Chondrocyte (in vitro differentiated cells): ENCODE measurements at places on chromosomes 1 and 21.

DNA sequence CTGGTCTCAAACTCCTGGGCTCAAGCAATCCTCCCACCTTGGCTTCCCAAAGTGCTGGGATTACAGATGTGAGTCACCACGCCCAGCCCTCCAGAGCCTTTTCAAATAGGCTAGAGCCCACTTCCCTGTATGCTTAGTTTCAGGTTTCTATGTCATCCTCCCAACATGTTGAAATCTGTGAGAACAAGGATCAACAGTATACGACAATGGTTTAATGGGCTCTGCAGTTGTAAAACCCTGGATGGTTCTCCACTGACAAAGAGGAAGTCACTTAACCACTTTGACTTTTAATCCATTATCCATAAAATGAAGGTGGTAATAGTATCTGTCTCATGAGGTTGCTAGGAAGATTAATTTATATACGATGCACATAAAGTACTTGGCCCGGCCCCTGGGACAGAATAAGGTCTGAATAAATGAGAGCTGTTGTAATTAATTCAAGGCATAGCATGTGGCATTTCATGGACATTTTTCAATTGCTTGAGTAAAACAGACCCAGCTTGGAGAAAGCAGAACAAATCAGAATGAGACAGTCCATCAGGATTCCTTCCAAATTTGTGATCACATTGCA lies 113.9 kb upstream of the ZNF648 start:
- DNase-seq = no peak

- no peak for DNase-seq
These were observed 179.1 kb downstream of the PSMG1 start for GRCh38 chr21:39003982-39004633.

DNA sequence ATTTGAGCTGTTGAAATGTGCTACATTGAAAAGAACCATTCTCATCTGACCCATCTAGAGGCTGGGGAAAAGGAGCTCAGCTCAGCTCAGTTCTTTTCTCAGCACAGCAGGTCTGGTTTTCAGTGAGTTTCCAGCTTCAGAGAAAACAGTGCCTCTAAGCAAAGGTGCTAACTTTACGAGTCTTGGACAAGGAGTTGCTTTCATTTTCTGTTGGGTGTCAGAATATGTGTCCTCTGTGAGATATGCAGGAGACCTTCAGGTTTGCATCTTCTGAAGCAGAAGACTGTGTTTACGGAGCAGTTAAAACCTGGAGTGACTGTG lies 321.3 kb upstream of the USP24 start:
- no peak for DNase-seq

DNA sequence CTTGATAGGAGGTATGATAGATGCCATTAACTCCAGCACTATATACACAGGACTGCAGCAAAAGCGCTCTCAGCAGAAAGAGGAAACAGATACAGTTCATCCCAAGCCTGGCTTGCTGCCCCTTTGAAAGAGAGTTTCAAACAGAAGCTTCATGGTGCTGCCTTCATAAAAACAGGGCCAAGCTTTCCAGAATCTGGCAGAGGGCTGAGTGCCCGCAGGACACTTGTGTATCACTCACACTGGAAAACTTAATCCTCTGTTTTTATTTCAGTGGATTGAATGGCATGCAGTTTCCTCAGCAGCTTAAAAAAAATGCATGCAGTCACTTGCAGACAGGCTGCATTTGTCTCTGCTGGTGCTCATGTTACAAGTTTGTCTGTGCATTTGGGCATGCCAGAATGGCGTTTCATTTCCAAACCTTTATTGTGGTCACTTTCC lies 40.4 kb downstream of the KCNJ15 start:
- DNase-seq = no peak

GRCh38 chr1:207848234-207848633 lies 62.7 kb downstream of the CD34 start:
- no peak for DNase-seq

- peak; percentile 25 for DNase-seq
These were observed 12.7 kb upstream of the OBSCN start for GRCh38 chr1:228194921-228195812.

DNA sequence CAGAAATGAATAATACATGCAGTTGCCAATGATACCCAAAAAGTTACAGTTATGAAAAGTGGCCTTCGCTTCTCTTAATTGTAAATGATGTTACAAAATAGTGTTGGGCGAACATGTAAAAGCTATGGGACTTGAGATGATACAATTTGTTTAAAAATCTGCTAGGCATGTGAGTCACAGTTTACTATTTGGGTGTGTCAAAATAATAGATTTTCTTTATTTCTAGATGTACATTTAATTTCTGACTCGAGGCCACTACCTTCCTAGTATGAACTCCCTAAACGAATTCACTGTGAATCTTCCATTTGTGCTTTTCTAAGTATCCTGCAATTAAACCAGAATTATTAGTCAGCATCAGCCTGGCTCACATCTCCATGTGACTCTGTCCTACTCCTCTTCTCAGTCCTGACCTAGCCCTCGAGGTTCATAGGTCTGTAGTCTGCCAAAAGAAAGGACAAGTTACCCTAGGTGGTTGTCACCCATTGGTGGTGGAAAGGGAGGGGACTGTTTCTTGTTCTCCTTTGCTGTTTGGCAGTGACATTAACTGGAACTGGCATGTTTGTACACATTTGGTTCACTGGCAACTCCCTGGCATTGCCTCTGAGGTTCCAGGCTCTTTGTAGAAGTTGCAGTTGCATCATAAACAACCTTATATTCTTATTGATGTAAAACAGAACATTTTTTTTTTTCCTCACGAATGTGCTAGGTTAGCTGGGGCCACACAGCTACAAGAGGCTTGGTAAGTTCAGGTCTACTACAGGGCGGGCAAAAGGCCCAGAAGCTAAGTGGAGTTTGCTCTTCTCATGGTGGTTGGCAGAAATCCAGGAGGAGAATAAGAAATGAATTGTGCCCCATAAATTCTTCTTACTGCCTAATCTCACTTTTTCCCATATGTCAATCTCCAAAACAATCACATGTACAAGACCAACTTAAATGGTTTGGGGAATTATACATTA lies 746.5 kb upstream of the ADAMTS5 start:
- DNase-seq = no peak

- no peak for DNase-seq
These were observed 18.1 kb upstream of the TSPEAR start for GRCh38 chr21:44729336-44730027.
